ENCODE measurements at places on chromosomes 7 and 10.
A peak's percentile ranks its signal among the peaks of the same experiment; 100 is the strongest.

- no peak for DNase-seq
Measured at GRCh38 chr10:98572594-98572993, 125.9 kb upstream of the HPS1 start.

GRCh38 chr7:99005776-99006175 lies 127.4 kb downstream of the TRRAP start:
- peak; percentile 17 for DNase-seq

- DNase-seq, result no peak
Measured at GRCh38 chr10:13953371-13953770, 366.6 kb downstream of the PRPF18 start.

DNA sequence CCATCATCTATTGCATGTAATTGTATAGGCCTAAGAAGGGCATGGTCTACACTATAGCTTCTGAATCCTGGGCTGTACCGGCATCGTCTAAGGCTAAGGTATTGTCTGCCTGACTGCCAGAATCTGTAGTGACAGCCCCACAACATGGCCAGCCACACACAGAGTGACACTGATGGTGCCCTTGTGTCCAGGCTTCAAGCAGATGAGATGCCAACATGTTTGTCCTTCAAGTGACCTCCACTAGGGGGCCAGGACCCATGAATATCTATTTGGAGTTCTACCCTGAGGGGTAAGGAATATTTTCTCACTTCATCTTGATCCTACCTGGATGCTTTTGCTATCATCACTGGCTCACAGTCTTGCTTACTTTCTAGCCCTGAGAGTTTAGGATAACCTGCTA lies 1.5 kb downstream of the CYP3A7 start:
- DNase-seq, result peak; percentile 19

- DNase-seq, result no peak
Measured at GRCh38 chr10:34864149-34865067, 49.3 kb upstream of the PARD3 start.

GRCh38 chr7:112986256-112987031 lies 100.2 kb downstream of the GPR85 start:
- DNase-seq, result no peak

DNA sequence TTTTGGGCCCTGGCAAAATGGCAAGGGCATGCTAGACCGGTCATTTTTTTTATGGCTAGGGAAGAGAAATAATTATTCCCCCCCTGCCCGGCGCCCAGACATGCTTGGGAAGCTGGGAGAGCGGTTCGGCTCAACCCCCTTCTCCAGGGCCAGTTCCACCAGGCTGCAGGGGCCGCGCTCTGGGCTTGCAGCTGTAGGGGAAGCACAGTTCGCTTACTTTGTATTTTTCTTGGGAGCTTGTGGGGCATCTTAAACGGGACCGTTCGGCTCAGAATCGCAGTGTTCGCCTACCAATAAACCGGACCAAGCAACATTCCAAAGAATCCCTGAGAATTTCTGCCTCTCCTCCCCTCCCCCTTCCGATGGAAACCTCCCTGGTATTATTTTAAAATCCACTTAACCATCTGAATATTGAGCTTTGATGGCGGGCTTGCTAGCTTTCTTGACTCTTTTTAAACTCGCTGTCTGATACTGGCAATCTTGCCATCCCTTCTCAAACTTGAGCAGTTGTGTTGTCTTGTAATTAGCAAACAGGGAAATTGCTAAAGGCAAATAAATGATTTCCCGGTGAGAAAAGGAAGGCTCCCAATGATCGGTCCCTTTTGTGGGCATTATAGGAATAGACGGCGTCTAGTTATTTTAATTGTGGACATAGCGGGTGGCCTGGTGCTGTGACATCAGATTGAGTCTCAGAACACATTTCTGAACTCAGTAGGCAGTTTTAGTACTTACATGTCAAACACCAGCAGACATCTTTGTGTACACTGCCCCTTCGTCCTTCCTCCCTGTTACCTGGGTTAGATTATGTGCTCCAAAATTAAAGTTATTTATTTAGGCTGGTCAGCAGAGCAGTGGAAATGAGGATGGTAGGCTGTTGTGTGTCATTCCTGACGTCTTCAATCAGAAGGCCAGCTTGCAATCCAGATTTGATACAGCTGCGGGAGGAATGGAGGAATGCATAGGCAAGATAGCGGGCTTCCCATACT lies 3.4 kb downstream of the TCF7L2 start:
- no peak for DNase-seq

GRCh38 chr7:149780056-149780455 lies 6.7 kb upstream of the ZNF467 start:
- no peak for DNase-seq

DNA sequence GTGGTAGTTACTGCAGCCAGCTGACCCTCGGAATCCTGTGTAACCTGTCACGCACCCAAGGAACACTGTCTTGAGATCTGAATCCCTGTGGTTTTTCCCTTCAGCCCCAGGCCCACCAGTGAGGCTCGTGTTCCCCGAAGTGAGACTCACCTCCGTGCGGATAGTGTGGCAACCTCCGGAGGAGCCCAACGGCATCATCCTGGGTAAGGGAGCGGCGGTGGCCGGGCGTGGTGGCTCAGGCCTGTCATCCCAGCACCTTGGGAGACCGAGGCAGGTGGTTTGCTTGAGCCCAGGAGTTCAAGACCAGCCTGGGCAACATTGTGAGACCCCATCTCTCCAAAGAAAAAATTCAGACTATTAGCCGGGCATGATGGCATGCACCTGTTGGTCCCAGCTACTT lies 549.9 kb upstream of the FOXK1 start:
- DNase-seq, result no peak

DNA sequence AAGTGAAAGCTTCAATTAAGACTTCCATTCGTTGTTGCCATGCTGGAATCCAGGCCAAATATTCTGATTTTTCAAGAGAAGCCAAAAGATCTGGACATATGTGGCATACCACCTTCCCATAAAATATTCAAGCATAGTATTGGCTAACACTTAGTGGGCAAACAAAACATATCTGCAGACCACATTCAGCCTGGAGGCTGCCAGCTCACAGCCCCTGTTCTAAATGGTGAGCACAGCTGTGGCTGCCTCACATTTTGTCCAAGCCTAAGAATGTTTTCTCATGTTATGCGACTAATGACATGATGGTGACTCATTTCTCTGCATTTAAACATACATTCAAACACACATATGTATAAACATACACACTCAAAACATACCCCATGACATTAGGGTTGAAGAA lies 10.6 kb upstream of the CALU start:
- no peak for DNase-seq

GRCh38 chr7:17620566-17620965 lies 319.7 kb downstream of the SNX13 start:
- no peak for DNase-seq

- DNase-seq, result no peak
Measured at GRCh38 chr10:120701381-120701780, 149.8 kb upstream of the WDR11 start.

DNA sequence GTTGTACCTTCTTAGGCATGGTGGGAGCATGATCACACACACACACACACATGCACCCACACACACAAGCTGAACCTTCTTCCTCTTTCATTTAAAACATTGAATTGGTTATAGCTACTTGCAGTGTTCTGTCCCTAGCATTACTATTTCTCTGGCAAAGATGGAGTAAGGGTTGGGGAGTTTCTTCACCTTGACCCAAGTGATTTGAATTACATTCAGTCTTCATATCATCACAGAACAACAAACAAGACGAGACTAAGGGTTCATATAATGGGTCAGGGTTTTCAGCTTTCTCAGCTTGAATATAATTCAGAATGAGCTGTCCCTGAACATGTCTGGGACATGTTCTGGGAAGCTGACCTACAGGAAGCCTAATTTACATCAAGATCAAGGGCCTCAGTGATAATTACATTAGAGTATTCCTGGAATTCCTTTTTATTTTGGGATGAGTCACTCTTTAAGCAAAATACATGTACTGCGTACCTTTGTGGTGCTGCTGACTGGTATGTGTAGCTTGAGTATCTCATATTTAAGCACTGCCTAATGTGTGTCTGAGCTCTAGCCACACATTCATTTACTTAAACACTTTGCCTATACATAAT lies 213.5 kb upstream of the TMEM229A start:
- no peak for DNase-seq

DNA sequence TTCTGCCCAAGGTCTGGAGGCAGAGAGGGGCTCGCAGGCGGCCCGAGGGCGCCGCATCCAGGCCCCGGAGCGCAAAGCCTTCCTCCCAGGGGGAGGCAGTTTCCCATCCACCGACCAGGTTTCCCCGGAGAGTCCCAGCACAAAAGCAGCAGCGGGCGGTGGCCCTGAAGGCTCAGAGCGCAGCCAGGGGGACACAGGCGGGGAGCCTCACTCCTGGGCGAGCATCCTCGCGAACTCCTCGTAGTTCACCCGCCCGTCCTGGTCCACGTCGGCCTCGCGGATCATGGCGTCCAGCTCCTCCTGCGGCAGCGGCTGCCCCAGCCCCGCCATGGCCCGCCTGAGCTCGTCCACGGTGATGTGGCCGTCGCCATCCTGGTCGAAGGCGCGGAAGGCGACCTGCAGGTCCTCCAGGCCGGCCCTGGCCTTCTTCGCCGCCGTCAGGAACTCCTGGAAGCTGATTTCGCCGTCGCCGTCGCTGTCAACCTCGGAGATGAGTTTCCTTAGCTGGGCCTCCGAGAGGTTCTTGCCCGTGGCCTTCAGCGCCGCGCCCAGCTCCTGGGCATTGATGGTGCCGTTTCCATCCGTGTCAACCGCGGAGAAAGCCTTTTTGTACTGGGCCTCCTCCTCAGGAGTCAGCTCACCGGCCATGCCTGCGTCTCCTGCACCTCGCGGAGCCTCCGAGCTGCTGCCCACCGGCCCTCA lies 428 bp downstream of the CALML5 start:
- DNase-seq, result no peak

- DNase-seq, result no peak
Measured at GRCh38 chr7:149862156-149862555, 11.6 kb upstream of the ATP6V0E2 start.

GRCh38 chr7:101273206-101273605 lies 28.3 kb upstream of the FIS1 start:
- DNase-seq, result no peak

DNA sequence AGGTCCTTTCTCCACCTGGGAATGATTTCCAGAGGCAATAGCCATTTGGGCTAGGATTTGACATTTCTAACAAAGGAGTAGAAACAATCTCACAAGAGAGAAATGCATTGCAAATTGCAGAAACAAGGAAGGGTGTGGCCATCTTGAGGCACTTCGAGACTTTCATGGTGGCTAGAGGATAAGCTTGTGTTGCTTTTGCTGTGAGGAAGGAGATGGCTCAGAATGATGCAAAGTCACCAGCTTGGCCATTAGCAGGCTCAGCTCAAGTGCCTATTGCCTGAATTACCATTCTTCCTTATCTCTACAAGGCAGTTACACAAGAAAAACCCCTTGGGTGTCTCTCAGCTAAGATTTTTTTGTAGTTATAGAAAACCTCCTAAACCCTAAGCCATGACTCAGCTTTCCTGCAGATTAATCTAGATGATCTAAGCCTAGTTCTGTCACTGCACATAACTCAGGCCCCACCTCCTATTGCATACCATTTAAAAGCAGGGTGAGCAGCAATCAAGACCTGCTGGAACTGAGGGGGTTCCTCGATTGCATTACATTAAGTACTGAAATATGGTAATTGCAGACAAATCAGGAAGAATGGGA lies 683.1 kb downstream of the NRG3 start:
- no peak for DNase-seq

DNA sequence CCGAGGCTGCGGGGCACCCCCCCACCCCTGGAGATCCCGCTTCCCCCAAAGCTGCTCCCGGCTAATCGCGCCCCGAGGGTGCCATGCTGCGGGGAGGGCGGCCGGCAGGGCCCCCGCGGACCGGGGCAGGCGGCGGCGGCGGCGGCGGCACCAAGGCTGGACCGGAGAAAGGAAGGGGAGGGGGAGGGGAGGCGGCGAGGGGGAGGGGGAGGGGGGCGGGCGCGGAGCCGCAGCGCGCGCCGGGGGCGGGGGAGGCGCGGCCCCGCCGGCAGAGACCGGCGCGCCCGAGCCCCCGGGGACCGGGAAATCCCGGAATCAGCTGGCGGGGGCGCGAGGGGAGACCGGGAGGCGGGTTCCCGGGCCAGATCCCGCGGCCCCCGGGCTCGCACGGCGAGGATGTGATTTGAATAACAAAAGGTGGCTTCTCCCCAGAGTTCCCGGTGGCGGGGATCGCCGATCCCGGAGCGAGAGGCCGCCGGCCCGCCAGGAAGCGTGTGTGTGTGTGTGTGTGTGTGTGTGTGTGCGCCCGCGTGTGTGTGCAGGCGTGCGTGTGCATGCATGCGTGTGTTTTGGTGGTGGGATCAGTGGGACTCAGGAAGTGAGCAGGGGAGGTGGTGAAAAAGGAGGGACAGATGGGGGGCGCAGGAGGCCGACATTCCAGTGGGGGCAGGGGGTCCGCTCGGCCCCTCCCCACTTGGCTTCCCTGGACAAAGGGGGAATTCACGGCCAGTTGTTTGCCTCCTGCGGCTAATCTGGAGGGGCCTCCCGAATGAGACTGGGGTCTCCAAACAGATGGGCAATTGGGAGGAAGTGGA lies 99.5 kb downstream of the HIP1 start:
- DNase-seq, result peak; percentile 41

- no peak for DNase-seq
Measured at GRCh38 chr10:97684866-97685394, 2.1 kb downstream of the AVPI1 start.

DNA sequence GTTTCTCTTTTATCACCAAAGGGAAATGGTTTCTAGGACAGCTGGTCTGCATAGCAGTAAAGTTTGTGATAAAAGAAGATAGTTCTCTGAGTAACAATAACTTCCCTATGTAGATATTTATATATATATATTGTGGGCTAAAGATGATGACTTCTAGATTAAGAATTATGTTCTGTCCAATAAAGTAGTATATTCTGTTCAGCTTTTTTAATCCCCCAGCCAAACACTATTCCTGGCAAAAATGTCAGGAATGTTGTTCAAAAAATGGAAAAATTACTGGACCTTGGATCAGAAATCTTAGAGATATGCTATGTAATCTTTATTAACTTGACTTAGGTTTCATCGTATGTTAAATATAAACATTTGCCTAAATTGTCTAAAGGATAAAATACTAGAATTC lies 136.3 kb upstream of the GNAI1 start:
- no peak for DNase-seq

DNA sequence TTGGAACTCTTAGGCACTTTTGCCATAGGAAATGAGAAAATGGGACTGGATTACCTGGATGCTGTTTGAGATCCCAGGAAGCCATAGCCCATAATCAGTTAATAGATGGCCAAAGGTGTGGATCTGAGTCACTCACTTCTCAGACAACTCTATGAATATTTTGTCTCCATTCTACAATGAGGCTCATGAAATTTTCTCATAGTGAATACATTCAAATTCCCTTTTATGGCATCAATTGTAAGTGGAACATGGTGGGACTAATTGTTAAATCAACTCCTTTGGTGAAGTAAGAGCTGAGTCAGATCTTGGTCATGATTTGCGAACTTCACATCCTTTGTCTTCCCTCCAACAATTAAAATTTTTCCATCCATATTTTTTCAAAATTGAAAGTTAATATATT lies 222.1 kb downstream of the ARL4A start:
- DNase-seq, result no peak

- DNase-seq, result peak; percentile 65
Measured at GRCh38 chr10:127612-128432, 7.4 kb upstream of the ZMYND11 start.

GRCh38 chr7:101832685-101833375 lies 15.4 kb downstream of the CUX1 start:
- DNase-seq, result no peak

GRCh38 chr7:104382616-104383015 lies 54.2 kb downstream of the LHFPL3 start:
- no peak for DNase-seq

All from OCI-LY7 (cell line).